Osteoblast (primary cell): ENCODE measurements at places on chromosomes 11 and 22. TPM values are rescaled to one million over a fixed set of nuclear protein-coding genes. Genes with fewer than 3 reads are reported as not detected.
A peak's percentile ranks its signal among the peaks of the same experiment; 100 is the strongest.

DNA sequence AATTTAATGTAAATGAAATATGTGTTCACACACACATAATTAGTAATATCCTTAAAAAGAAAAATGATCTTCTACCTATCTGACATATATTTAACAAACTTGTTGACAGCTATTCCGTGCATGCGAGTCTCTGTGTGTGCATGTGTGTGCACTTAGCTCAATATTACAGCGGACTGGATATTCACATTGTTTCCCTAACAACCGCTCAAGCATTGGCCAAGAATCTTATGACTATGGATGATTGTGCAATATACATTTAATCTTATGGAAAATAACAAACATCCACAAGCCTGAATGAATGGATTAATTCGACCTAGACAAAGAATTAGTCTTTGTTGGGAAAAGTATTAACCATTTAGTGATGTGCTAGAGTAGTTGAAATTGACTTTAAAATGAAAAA lies 1078.6 kb downstream of the LRRC4C start:
- DNase-seq, result no peak

DNA sequence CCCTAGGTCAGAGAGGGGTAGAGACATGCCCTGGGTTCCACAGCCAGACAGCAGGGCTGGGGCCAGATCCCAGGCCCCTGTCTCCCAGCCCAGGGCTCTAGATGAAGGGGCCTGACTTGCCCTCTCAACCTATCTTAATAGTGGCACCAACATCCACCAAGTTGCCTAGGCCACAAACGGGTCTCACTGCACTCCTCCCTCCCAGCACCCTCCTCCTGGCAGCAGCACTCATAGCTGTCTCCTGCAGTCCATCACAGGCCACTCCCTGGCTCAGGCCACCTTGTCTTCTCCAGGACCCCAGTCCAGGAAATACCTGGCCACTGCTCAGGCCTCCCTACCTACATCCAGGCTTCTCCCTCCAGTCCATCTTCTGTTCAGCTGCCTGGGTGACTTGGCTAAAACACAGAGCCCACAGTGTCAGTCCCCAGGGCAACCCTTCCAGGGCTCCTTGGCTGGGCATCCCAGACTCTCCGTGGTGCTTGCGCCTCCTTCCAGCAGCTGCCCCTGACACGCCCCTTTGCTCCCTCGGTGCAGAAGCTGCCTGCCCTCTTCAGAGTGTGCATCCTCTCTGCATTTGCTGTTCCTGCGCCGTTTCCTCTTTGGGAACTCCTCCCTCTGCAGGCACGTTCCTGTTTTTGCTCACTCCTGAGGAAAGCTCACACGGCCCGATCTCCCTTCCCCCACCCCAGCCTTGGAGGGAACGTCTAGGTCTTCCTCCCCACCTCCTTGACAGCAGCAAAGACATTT lies 40.5 kb downstream of the LRRC32 start:
- DNase-seq, result peak; percentile 65

- peak; percentile 76 for DNase-seq
Observed at GRCh38 chr11:110095554-110095953, 2.4 kb downstream of the ZC3H12C start.

GRCh38 chr11:127191261-127191660 lies 190.7 kb upstream of the KIRREL3 start:
- DNase-seq, result no peak

- DNase-seq, result peak; percentile 75
Observed at GRCh38 chr22:31681349-31682345, 19.6 kb upstream of the PISD start.

DNA sequence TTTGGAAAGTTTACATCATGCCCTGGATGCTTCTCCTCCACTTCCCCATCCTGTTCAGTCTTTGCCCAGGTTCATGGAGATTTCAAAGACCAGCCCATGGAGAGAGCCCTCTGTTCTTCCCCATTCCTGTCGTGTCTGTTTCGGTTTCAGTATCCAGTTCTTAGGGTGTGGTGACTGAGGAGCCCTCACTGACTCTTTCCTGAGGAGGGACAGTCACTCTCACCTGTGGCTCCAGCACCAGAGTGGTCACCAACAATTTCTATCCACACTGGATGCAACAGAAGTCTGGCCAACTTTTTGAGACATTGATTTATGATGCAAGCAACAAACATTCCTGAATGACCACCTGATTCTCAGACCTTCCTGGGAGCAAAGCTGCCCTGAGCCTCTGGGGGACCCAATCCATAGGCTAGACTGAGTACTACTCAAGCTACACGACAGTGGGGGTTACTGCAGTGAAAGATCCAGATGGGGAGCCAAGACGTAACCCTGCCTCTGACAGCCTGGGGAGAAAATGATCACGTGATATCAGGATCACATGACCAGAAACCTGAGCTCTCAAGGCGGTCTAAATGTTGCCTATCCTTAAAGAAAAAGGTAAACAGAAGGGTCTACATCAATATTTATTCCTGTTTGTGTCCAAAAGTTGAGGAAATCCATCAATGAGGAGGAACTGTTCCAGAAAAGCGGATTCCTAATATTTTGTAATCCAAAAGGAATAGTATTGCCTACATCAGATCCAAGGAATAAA lies 76.2 kb upstream of the VPREB1 start:
- no peak for DNase-seq

GRCh38 chr11:20873054-20873453 lies 203.7 kb downstream of the NELL1 start:
- DNase-seq, result no peak

Gene TSSK2
- total RNA-seq, result not detected in 2 replicates

Gene SCN4B
- under 0.01 and 0.36 TPM in 2 replicates for total RNA-seq

Gene ARFGAP3
- 90.5 and 91.6 TPM in 2 replicates for total RNA-seq

Gene TREH
- not detected in 2 replicates for total RNA-seq

Gene SLCO2B1
- total RNA-seq, result under 0.01 and 0.72 TPM in 2 replicates

Gene SLC22A8
- total RNA-seq, result not detected in 2 replicates

Gene RFPL1
- not detected in 2 replicates for total RNA-seq

Gene MS4A6E
- not detected in 2 replicates for total RNA-seq
